A673 (cell line): ENCODE measurements at places on chromosomes 3 and 15. TPM values are rescaled to one million over a fixed set of nuclear protein-coding genes. Genes with fewer than 3 reads are reported as not detected.

DNA sequence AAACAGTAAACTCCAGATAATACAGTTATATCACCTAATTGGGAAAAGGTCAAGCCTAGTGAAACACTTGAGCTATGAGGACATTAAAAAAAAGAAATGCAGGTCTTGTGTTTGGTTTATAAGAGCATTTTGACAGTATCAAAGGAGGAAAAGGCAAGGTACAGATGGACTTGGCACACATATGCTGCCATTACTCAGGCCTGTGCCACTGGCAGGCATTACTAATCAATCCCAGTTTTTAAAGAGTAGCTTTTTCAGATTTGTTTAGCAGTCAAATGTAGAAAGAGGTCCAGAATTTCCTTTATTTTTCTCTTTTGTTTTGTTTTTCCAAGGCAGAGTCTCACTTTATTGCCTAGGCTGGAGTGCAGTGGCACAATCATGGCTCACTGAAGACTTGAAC is 38.9 kb downstream of the MDFIC2 start:
- H3K27me3 ChIP-seq = no peaks in the 10 kb centered on the region
- no peaks in the 10 kb centered on the region for H3K4me1 ChIP-seq
- H3K4me3 ChIP-seq = no peak overlapping the region
- no peak overlapping the region for H3K27ac ChIP-seq
- no peaks in the 10 kb centered on the region for H3K36me3 ChIP-seq

DNA sequence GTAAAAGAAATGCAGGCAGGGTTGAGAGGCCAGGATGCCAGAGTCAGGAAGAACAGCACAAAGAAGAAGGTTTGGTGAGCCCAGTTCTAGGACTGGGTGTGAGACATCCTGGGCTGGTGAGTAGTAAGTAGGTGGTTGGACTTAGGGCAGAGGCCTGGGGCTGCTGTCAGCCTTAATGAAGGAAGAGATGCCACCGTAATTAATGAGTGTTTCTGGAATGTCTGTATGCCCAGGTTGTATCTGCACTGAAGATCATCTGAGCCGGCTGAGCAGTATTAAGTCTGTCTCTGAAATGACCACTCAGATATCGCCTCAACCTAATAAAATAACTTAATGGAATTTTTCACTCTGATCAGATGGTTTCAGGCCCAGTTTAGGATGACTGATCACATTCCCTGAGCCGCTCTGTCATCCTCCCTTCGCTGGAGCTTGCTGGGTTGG is 532.9 kb upstream of the IL12A start:
- H3K27me3 ChIP-seq = no peaks in the 10 kb centered on the region
- no peaks in the 10 kb centered on the region for H3K4me1 ChIP-seq
- H3K4me3 ChIP-seq = no peak overlapping the region
- H3K36me3 ChIP-seq = no peaks in the 10 kb centered on the region
- H3K27ac ChIP-seq = no peak overlapping the region
- DNase-seq = no peak

DNA sequence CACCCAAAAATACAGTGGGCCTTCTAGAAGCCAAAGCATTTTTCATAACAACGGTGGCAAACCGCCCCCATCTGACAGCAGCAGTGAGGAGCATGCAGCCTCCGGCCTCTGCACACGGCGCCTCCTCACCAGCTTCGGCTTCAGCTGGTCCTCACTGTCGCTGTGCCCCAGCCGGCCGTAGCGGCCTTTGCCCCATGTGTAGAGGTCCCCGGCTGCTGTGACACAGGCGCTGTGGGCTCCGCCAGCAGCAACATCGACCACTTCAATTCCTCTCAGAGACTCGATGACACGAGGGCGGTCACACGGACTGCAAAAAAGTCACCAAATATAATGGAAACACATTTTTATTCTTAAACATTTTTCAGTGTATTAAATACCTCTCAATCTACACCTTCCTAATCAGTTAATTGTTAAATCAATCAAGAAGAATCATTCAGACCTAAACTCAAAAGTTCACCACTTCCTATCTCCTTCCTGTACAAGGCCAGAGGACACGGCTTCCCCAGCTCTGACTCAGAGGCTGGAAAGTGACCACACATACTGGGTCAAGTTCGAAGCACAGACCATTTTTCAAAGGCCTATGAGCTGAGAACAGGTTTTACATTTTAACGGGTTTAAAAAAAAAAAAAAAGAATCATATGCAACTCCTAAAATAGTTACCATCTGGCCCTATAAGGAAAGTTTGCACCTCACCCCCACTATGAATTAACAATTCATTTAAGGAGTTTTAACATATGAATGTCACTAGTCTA is 33.6 kb upstream of the OCA2 start:
- no peaks in the 10 kb centered on the region for H3K27me3 ChIP-seq
- H3K27ac ChIP-seq = no peak overlapping the region
- no peak for DNase-seq
- no peak overlapping the region for H3K4me3 ChIP-seq

DNA sequence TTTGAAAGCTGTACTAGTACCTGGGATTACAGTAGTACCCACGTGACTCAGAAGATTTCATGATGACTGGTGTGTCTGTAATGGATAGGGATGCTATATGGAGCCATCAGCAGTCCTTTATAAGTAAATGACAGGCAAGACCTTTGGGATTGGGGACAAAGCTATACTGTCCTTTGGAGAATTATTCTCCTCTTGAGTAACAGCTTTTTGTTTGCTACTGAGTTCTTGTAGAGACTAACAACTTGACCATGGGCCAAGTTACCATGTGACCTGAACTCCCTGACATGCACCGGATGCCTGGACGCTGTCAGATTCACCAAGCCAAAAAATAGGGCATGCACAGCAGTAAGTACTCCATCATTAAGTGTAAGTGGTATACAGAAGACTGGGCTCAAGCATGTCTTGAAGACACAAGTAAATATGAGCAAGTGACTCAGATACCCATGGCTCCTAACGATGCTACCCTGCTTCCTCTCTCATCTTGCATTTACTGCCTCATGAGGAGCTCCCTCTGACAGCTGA is 12.9 kb downstream of the SEC11A start:
- H3K27me3 ChIP-seq = no peaks in the 10 kb centered on the region
- H3K4me3 ChIP-seq = no peak overlapping the region
- no peaks in the 10 kb centered on the region for H3K4me1 ChIP-seq
- H3K36me3 ChIP-seq = no peaks in the 10 kb centered on the region
- no peak overlapping the region for H3K27ac ChIP-seq
- no peak for DNase-seq

- no peaks in the 10 kb centered on the region for H3K36me3 ChIP-seq
- H3K27ac ChIP-seq = no peak overlapping the region
- no peaks in the 10 kb centered on the region for H3K27me3 ChIP-seq
- H3K4me1 ChIP-seq = no peaks in the 10 kb centered on the region
- no peak for DNase-seq
Observed at GRCh38 chr3:50563867-50564266, 3.7 kb downstream of the C3orf18 start.

DNA sequence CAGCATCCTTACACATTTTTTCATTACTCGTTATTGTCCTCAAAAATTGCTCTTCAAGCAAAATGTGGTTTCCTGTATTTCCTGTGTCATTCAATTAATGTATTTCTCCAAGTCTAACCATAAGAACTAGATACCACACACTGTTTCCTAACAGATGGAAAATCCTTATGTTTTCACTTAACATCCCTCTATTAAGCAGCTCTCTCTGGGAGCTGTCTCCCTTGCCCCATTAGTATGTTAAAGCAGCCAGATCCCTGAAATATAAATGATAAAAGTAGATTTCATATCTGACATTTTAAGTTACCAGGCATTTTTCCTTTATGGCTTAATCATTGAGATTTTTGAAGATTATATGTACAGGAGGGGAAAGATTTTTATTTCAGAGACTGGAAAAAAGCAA is 15.9 kb downstream of the PFN2 start:
- no peak overlapping the region for H3K27ac ChIP-seq
- H3K4me3 ChIP-seq = no peak overlapping the region
- H3K27me3 ChIP-seq = no peaks in the 10 kb centered on the region
- peak; percentile 76 for DNase-seq
- peaks cover 38% of the 10 kb centered on the region for H3K36me3 ChIP-seq
- peaks cover 19% of the 10 kb centered on the region for H3K4me1 ChIP-seq

DNA sequence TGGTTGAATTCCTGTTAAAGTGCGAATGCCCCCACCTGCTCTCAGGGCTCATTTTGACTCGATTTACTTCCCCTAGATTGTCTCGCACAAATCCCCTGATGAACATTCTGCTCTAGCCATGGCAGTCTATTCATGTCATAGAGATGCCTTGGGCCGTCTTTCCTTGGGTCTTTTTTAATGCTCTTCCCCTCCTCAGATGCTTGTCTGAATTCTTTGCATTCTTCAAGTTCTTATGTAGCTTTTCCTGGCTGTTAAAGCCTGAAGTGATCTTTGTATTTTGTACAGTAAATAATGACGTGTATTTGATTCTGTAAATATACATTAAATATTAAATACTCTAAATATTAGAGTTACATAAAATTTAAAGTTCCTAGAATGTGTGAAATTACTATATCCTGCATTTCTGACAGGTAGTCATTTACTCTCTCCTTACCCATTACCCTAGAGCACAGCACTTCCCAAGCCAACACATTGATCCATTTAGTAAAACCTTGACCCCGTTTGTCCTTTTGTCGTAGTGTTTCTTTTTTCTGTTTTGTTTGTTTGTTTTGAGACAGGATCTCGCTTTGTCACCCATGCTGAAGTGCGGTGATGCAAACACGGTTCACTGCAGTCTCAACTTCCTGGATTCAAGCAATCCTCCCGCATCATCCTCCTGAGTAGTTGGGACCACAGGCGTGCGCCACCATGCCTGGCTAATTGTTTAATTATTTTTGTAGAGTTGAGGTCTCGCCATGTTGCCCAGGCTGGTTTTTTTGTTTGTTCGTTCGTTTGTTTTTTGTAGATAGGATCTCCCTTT is 47.9 kb downstream of the YEATS2 start:
- H3K27ac ChIP-seq = no peak overlapping the region
- no peaks in the 10 kb centered on the region for H3K27me3 ChIP-seq
- DNase-seq = peak; percentile 14
- H3K4me1 ChIP-seq = no peaks in the 10 kb centered on the region

DNA sequence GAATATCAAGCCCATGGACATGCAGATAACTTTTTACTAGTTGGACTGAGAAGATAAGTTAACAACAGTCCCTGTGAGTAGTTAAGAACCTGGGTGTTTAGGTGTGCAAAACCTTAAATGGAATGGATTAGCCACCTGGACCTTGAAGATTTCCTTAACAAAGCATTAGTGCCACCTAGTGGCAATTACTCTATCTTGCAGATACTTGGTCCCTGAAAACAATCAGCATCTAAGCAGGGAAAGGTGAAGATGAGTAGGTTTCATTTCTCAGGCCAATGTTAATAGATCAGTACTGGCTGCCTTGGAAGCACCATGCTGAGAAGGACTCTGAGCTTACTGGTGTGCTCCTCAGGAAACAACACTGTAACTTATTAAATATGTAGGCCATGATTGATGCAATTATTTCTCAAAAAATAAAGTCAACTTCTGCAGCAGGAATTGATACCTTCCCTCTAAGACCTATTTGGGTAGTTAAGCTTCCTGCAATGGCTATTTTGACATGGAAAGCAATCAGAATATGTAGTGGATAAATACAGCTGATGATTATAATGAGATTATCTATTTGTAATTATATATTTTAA is 329.4 kb downstream of the TBC1D5 start:
- H3K4me1 ChIP-seq = no peaks in the 10 kb centered on the region
- no peaks in the 10 kb centered on the region for H3K36me3 ChIP-seq
- no peak overlapping the region for H3K4me3 ChIP-seq
- DNase-seq = peak; percentile 60
- no peaks in the 10 kb centered on the region for H3K27me3 ChIP-seq
- H3K27ac ChIP-seq = no peak overlapping the region

DNA sequence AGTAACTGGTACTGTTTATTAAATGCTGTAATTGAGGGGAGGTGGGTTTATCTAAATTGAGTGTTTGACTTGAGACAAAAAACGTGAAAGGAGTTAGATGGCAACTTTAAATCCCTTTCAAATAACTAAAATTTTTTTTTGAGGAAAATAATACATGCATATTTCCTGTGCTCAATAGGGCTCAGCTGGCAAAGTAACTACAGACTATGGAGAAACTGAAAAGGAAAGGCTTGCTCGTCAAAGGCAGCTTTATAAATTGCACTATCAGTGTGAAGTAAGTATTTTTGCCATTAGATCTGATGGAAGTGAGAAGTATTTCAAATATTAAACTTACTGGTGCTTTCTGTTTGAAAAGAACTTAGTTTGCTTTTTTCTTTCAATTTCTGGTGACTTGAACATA is 72.2 kb downstream of the DZIP3 start:
- no peak overlapping the region for H3K4me3 ChIP-seq
- H3K36me3 ChIP-seq = no peaks in the 10 kb centered on the region
- H3K27ac ChIP-seq = no peak overlapping the region
- H3K27me3 ChIP-seq = no peaks in the 10 kb centered on the region
- no peak for DNase-seq

DNA sequence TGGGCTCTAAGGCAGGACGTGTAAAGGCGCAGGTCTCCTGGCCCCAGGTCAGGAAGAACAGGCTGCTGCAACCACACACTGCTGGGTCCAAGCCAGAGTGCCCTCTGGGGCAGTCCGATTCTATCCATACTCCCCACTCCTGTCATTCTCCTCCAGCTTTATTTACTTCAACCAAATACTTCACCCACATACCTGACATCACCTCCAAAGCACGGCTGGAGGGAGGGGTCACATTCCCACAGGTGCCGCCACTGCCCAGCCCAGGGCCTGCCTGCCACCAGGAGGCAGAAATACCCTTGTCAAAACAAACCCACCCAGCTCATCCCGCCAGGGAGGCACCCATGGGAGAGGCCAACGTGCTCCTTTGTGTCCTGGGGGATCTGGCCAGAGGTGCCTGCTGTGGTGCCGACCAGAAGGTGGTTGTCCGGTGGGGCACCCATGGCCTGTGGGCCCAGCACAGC is 100.4 kb downstream of the DAPK2 start:
- no peak for DNase-seq
- H3K4me3 ChIP-seq = no peak overlapping the region
- H3K27me3 ChIP-seq = no peaks in the 10 kb centered on the region
- H3K27ac ChIP-seq = no peak overlapping the region

GRCh38 chr3:67719333-67719732 is 64.9 kb upstream of the SUCLG2 start:
- no peak for DNase-seq
- H3K36me3 ChIP-seq = no peaks in the 10 kb centered on the region
- no peaks in the 10 kb centered on the region for H3K27me3 ChIP-seq
- H3K27ac ChIP-seq = no peak overlapping the region
- no peak overlapping the region for H3K4me3 ChIP-seq
- H3K4me1 ChIP-seq = no peaks in the 10 kb centered on the region

DNA sequence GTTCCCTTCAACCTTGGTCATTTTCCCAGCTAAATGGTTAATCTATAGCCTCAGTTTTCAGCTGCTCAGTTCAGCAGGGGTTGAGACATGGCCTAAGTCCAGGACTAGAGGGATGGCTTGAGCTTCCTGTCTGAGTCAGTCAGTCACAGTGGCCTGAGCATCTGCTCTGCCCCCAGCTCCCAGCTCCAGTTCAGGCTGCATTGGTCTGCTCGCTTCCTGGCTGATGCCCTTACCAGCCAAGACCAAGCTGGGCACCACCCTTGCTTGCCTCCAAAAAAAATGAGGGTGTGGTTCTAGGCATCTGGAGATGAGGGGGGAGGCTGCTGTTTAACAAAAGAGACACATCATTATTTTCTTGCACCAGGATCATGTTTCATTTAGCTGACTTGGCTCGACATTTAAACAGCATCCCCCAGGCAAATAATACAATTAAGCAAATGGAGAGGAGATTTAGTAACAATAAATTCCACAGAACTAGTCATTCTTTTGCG is 70.7 kb downstream of the WNT5A start:
- no peaks in the 10 kb centered on the region for H3K36me3 ChIP-seq
- H3K4me3 ChIP-seq = no peak overlapping the region
- H3K27me3 ChIP-seq = no peaks in the 10 kb centered on the region
- DNase-seq = peak; percentile 33
- no peak overlapping the region for H3K27ac ChIP-seq
- no peaks in the 10 kb centered on the region for H3K4me1 ChIP-seq

The KCTD6 gene
- total RNA-seq = 14.2 and 14.3 TPM in 2 replicates

The ARPIN gene
- total RNA-seq = 5.6 and 5.9 TPM in 2 replicates

The FILIP1L gene
- total RNA-seq = 3.4 and 4.3 TPM in 2 replicates

The CCR8 gene
- not detected in 2 replicates for total RNA-seq

The SPINK8 gene
- not detected in 2 replicates for total RNA-seq
